Dermis blood vessel endothelial cell (primary cell): ENCODE measurements at places on chromosomes 12 and 14. TPM values are rescaled to one million over a fixed set of nuclear protein-coding genes. Genes with fewer than 3 reads are reported as not detected.

Gene B4GALNT3
- total RNA-seq = 0.05 TPM in 1 of 2 replicates, not detected in the other

Gene SYCP3
- 0.05 TPM in 1 of 2 replicates, not detected in the other for total RNA-seq

Gene WNK1
- 74.4 and 190 TPM in 2 replicates for total RNA-seq

Gene BCL11B
- total RNA-seq = under 0.01 and 0.05 TPM in 2 replicates

Gene BMAL2
- 43.6 and 55.0 TPM in 2 replicates for total RNA-seq

Gene CLEC12A
- total RNA-seq = not detected in 2 replicates

Gene MAPKAPK5
- 31.1 and 37.6 TPM in 2 replicates for total RNA-seq

Gene CLEC6A
- total RNA-seq = not detected in 2 replicates

DNA sequence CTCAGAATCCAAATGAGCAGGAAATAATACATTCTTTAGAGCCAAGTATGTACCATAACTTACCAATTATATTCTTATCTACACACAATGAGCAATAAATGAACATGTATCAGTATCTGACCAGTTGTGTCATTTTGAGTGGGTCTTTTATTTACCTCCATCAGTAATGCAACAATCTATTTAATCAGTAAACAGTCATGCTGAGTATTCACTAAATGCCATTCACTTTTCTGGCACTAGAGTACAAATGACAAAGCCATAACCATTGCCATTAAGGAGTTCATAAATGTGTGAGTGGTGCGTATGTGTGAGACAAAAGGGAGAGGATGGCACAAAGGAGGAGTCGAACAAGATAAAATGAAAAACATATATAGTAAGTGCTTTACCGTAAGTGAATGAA lies 1.5 kb upstream of the STRAP start:
- no peak for DNase-seq

DNA sequence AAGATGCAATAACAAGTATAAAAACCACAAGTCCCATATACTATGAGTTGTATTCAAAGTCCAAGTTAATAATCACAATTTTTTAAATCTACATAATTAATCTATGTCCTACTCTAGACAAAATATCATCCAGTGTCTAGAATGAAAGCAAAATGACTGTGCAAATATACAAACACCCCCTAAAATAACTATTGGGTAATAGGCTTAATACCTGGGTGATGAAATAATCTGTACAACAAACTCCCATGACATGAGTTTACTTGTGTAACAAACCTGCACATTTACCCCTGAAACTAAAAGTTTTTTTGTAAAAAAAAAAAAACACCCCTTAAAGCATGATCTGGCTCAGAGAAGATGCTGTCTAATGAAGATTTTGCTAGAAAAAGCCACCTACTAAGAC lies 4.2 kb downstream of the TAS2R42 start:
- no peak for DNase-seq

DNA sequence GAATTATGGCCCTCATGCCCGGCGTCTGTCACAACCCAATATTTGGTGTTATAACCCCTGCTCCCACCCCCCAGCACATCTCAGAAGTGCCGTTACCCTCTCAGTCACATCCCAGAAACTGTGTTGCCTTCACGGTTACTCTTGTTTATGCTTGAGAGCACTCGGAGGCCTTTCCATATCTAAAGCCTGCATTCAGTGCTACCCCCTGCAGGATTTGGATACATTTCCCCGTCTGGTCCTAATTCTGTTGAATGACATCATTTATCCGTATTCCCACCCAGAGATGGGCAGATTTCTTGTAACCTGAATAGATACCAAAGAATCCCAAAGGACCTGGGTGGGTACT lies 19.1 kb upstream of the FOS start:
- DNase-seq = peak; percentile 80

GRCh38 chr14:100857233-100857922 lies 31.5 kb downstream of the MEG3 start:
- no peak for DNase-seq

DNA sequence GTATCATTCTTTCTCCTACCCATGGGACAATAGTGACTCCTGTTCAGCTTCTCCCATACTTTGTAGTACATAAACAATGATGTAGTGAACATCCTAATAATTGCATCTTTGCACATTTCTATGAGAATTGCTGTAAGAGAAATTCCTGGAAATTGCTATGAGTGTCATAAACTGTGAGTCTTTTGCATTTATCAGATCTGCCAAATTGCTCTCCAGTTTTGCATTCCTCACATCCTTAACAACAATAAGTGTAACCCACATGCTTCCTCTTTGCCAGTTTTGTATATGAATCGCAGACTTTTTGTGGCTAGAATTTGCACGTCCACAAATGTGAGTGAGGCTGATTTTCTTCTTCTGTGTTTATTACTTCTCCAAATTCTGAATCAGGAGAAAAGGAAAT lies 124.0 kb upstream of the TBX5 start:
- DNase-seq = no peak

GRCh38 chr12:92537290-92537960 lies 165.4 kb upstream of the PLEKHG7 start:
- DNase-seq = no peak

DNA sequence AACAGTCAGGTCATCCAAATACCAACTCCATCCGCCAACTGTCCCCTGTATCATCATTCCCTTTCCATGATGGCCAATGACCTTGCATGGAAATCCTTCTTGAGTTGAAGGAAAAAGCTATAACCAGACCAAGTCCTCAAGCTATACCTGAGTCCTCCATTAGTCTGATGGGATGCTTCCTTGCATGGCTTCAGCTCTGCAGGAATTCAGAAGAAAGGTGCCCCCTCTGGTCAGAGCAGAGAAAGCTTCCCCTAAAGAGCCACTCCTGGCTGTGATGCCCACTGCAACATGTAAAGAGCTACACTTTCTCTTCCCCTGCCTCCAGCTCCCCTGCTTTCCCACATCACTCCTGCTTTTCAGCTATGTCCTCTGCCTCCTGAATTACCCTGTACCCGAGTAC lies 43.1 kb upstream of the FKBP4 start:
- no peak for DNase-seq

DNA sequence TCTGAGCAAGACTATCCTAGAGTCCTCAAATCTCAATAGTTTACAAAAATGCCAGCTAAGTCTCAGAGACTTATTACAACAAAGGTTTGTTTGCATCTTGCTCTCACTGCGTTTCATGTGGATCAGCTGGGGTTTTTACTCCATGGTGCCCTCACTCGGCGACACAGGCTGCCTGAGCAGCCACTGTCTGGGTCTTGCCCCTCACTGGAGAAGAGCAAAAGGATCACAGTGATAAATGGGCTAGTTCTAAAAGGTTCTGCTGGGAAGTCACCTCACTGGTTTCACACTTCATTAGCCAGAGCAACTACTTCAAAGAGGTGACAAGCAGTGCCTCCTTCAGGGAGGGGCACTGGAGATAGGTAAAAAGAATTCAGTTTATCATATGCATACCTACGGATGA lies 392.0 kb downstream of the RPL10L start:
- no peak for DNase-seq

- DNase-seq = no peak
Measured at GRCh38 chr12:93813186-93813585, 136.0 kb downstream of the CRADD start.

- DNase-seq = no peak
Measured at GRCh38 chr14:62692490-62693106, 352.7 kb downstream of the KCNH5 start.

DNA sequence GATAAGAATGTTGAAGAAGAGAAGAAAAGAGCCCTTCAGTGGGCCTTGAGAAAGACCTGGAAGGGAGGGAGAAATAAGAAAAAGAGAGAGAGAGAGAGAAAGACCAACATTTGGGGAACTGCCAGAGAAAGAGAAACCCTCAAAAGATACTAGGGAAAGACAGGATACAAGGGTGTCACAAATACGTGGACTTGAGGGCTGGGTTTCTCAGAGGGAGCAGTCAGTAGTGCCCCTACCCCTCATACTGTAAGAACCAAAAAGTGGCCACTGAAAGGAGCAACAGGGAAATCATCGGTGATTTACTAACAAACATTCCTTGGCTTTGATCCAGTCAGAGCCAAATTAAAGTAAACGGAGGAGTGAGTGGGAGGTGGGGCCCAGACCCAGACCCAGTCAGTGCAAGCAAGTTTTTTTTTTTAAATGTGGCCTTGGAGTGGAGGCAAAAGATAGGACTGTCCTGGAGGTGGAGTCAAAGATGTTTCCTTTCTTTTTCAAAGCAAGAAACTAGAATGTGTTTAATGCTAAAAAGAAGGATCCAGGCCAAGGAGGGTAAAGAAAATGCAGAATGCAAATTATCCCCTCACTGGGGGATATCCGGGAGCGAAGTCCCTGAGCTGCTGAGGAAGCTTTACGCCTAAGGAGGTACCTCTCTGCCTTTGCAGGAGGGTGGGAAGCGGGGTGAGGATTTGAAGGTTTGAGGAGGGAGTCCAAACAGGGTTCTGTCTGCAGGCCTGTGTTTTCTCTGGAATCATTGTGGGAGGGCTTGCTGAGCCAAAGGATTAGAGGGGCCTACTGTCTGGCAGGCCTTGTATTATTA lies 143.5 kb upstream of the AMIGO2 start:
- DNase-seq = no peak

- no peak for DNase-seq
Measured at GRCh38 chr14:71665781-71666180, 266.4 kb upstream of the RGS6 start.

GRCh38 chr12:62744551-62744950 lies 190.4 kb downstream of the PPM1H start:
- DNase-seq = peak; percentile 63

GRCh38 chr12:65384240-65384639 lies 105.8 kb downstream of the MSRB3 start:
- no peak for DNase-seq

DNA sequence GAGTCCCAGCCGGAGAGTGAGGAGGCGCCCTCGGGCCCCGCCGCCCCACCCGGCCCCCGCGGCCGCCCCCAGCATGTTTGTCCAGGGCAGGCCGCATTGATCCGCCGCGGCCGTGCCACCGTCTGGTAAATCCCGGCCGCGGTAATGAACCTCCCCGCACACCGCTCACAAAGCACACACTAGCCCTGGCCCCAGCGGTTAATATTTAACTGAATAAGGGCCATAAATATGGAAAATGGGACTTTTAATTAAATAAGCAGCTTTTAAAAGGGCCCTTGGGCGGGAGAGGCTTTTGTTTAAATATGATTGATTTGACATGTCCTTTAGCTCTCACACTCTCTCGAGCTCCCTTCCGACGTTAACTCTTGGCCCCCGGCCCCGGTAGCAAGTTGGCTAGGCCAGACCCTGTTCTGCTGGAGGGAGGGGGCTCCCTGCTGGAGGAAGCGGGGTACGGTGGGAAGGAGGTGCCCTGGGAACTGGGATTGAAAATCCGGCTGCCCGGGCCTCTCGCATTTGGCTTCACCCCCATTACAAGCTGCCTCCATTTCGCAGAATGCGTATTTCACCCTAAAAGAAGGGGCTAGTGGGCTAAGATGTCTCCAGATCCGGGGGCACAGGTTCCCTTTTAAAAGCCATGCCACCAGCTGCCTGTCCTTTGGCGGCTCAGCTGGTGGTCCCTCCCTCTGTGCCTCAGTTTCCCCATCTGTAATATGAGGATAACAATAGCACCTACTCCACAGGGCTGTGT lies 199.8 kb downstream of the RBM19 start:
- DNase-seq = no peak

DNA sequence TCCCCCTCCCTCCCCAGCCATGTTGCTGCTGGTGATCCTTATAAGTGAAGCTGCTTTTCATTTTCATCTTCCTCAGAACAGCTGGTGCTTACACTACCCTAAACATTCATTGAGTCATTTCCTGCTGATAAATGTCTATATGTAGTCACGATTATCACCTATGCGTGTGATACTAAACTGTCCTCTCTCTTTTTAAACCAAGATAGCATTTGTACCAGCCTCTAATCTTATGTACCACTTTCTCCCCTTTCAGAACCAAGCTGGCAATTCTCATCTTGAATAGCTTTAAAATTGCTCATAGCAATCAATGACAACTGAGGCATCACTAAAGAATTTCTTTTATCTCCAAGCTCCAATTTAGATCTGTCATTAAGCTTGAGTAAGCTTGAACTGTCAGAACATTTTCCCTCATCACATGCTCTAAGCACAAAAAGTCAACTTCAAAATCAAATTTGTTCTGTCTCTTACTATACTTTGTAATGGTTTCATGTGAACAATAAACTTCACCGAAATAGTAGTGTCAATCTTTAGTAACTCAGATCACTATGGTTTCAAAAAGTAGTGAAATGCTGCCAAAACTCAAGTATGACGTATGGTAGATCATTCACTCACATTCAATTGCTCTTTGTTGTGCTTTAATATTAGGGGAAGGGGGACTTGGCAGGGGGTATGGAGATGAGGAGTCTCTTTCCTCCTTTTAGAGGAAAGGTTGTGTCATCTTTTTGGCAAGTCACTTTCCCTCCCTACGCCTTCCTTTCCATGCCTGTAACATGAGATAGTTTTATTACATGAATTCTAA lies 178.1 kb upstream of the NOVA1 start:
- DNase-seq = no peak

GRCh38 chr14:73739899-73740617 lies 25.9 kb upstream of the PNMA1 start:
- DNase-seq = no peak

- DNase-seq = no peak
Measured at GRCh38 chr14:99350751-99351150, 78.8 kb upstream of the BCL11B start.

- DNase-seq = no peak
Measured at GRCh38 chr14:33668066-33668465, 282.8 kb downstream of the EGLN3 start.

DNA sequence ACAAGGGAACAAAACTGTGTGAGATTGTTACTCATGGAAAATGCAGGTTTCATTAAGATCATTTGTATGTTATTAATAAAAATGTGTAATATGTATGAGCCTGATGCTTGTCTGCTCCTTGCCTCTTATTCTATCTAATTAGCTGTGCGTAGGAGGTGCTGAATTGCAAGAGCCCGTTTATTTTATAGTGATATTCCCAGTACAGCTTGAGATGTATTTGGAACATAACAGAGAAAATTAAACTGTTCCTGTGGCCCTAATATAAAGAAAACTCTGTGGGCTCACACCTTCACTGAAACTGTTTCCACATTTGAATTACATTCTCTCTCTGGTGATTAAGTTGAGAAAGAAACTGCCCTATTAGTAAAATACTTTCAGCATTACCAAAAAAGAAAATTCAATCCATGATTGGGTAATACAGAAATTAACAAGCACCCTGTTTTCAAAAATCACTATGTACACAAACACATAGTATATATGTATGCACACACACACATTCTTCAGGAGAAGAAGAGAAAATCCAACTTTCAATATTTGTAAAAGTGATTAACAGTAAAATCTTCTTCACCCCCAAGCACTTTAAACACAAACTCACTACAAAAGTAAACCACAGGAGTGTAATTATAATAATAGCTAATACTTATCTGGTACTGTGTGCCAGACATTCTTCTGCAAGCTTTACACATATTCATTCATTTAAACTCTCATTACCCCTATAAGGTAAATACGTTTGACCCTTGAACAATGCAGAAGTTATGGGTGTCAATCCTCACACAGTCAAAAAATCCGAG lies 233.2 kb downstream of the PHLDA1 start:
- DNase-seq = no peak

- no peak for DNase-seq
Measured at GRCh38 chr12:47725091-47725772, at the start of gene ENDOU. Gene ENDOU (minus strand): TSS chr12:47725490. CDS start chr12:47725413, 77 bp downstream.

DNA sequence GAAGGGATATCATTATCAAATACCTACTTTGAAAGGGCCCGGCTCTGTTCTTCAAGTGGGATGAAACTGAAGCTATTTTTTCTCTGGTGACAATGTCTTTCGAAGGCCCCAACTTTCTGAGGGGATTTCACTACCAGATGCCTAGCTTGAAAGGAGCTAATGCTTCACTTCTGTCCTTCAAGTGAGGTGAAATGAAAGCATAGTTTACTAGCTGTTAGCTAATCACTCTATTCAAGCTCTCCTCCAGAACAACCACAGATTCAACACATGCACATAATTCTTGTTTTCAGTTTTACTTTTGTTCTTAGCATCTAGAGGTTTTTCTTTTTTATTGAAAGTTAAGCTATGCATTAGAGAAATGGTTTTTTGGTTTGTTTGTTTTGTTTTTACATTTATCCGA lies 571.4 kb downstream of the NOVA1 start:
- DNase-seq = no peak
